ENCODE measurements at places on chromosomes 5 and 9. TPM values are rescaled to one million over a fixed set of nuclear protein-coding genes. Genes with fewer than 3 reads are reported as not detected.

The RASGEF1C gene
- 0.51 TPM for total RNA-seq

The FCN1 gene
- not detected for total RNA-seq

The PCDHGA12 gene
- 3.2 TPM for total RNA-seq

The PKD2L2 gene
- total RNA-seq: not detected

The PCSK5 gene
- 7.3 TPM for total RNA-seq

The AGPAT2 gene
- 27.7 TPM for total RNA-seq

- DNase-seq: no peak
- H3K27me3 ChIP-seq: no peaks in the 10 kb centered on the region
- no peak overlapping the region for H3K4me3 ChIP-seq
- no peaks in the 10 kb centered on the region for H3K4me1 ChIP-seq
Measured at GRCh38 chr5:156182174-156182967, 144.6 kb upstream of the SGCD start.

- peaks cover 80% of the 10 kb centered on the region for H3K27me3 ChIP-seq
- no peak overlapping the region for H3K27ac ChIP-seq
- H3K36me3 ChIP-seq: no peaks in the 10 kb centered on the region
- DNase-seq: no peak
Measured at GRCh38 chr9:110048976-110049698, 158.8 kb downstream of the C9orf152 start.

- H3K4me1 ChIP-seq: peaks cover 17% of the 10 kb centered on the region
- H3K27ac ChIP-seq: no peak overlapping the region
- no peak overlapping the region for H3K4me3 ChIP-seq
- DNase-seq: no peak
Measured at GRCh38 chr5:92944337-92944736, 636.7 kb downstream of the NR2F1-AS1 start.

DNA sequence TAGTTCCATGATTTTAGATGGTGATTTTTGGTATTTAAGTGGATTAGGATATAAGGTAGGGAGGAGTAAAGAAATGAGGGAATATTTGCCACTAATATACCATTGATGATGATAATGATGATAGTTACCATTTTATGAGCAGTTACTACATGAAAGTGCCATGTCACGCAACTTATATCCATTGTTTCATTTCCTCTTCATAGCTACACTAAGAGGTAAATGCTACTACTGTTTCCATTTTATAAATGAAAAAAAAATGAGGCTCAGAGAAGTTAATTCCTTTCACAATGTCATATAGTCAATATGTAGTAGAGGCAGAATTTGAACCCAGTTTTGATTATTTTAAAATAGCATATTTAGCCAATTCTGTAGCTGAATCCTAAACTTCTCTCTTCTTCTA is 112.2 kb upstream of the ADRA1B start:
- H3K27ac ChIP-seq: no peak overlapping the region
- H3K36me3 ChIP-seq: no peaks in the 10 kb centered on the region
- DNase-seq: no peak
- H3K4me3 ChIP-seq: no peak overlapping the region

- no peak overlapping the region for H3K4me3 ChIP-seq
- peaks cover 38% of the 10 kb centered on the region for H3K27me3 ChIP-seq
- H3K27ac ChIP-seq: no peak overlapping the region
Measured at GRCh38 chr5:16518606-16519005, 53.0 kb upstream of the ZNF622 start.

DNA sequence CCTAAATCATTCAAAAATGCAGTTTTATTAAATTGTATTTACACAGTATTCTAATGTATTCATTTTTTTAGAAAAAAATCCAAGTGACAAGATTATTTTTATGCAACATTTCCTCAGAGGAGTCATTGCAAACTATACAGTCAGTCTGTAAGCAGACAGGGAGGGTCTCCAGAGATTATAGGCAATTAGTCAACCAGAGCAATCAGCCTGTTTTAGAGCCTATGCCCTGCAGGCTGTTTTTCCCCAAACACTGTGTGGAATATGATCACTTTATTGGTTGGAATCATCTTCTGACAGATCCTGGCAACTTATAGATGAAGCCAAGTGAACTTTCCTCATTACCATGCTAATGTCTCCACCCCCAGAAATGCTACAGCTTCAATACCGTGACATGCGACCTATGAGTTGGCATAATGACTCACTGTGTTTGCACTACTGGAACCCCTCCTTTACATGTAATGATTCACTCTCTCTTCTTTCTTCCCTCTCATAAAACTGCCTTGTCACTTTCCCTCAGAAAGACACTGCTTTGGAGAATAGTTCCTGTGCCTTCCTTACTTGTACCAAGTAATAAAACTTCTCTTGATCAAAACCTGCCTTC is 577.7 kb upstream of the FTMT start:
- no peak for DNase-seq
- H3K4me1 ChIP-seq: peaks cover 4% of the 10 kb centered on the region
- no peak overlapping the region for H3K4me3 ChIP-seq

DNA sequence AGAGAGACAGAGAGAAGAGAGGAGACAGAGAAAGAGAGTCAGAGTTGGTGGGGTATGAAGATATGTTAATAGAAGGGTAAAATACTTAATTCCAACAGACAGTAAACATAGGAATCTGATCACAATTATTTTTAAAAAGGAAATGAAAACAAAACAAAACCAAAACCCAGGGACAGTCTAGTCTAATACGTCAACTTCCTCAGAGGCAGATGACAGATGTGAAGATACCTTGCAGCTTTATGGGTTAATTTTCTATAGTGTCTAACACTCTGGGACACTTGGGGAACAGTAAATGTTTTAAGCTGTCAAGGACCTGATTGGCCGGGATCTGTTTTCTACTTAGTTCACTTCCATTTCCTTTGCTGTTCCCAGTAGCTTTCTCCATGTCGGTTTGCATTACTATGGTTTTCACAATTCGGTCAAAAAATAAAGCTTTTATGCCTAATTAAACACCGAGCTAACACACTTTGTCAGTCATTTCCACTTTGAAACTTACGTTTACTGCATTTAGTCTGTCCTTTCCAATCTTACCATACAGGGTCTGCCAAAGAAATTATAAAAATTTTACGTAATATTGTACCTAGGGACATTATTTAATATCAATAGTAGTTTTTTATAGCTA is 216.5 kb downstream of the MCTP1 start:
- H3K4me1 ChIP-seq: no peaks in the 10 kb centered on the region
- no peaks in the 10 kb centered on the region for H3K36me3 ChIP-seq
- no peak overlapping the region for H3K27ac ChIP-seq
- no peaks in the 10 kb centered on the region for H3K27me3 ChIP-seq

- no peak for DNase-seq
- H3K27ac ChIP-seq: no peak overlapping the region
- H3K27me3 ChIP-seq: peaks cover 14% of the 10 kb centered on the region
Measured at GRCh38 chr5:143585970-143586369, 182.5 kb upstream of the NR3C1 start.

- no peaks in the 10 kb centered on the region for H3K36me3 ChIP-seq
- DNase-seq: no peak
- no peak overlapping the region for H3K4me3 ChIP-seq
- H3K27ac ChIP-seq: no peak overlapping the region
- no peaks in the 10 kb centered on the region for H3K27me3 ChIP-seq
Measured at GRCh38 chr5:44150075-44150723, 239.0 kb downstream of the FGF10 start.
